CD4-positive, alpha-beta T cell treated with Interleukin-15 for 4 hours (primary cell): ENCODE measurements at places on chromosomes 5 and 9.

GRCh38 chr9:120110520-120110919, 469.4 kb downstream of the CDK5RAP2 start:
- DNase-seq: no peak

GRCh38 chr5:157710882-157711281, 20.3 kb upstream of the THG1L start:
- no peak for DNase-seq

- no peak for DNase-seq
Measured at GRCh38 chr5:149672701-149673476, 57.2 kb upstream of the PPARGC1B start.

DNA sequence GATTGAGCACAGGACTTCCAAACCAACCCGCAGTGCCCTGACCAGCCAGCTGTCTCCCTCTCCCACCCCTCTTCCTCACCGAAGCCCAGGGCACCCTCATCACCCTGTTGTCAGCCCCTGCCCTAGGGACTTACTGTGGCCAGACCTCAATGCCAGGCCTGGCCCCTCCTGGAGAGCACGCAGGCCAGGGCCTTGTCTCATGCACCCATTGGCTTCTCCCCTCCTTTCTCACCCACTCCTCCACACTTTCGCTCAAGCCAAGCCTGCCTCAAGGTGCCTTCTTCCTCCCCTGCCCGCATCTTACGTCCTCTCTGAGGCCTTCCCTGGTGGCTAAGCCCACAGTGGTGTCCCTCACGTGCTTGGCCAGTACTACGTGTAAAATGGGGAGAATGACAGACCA, 33.3 kb upstream of the N4BP3 start:
- DNase-seq: no peak

DNA sequence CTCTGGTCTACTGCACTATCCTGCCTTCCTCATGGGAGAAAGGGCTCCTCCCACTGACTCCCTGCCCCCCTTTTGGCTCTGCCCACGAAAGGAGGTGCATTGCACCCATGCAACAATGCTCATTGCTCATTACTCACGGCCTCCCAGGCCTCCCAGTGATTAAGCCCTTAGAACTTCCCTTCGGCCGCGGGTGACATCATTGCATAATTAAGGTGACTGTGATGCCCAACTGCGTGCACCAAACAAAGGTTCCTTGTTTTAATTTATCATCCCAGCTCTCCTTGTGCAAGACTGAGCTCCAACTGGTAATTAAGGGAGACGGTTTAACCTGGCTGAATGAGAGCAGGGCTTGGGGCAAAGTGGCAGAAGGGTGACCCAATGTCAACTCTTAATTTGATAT, 180.4 kb downstream of the GAS1 start:
- DNase-seq: peak; percentile 1

- no peak for DNase-seq
Measured at GRCh38 chr9:107246259-107247254, 36.5 kb upstream of the RAD23B start.
